ENCODE measurements at places on chromosomes 4 and X.

DNA sequence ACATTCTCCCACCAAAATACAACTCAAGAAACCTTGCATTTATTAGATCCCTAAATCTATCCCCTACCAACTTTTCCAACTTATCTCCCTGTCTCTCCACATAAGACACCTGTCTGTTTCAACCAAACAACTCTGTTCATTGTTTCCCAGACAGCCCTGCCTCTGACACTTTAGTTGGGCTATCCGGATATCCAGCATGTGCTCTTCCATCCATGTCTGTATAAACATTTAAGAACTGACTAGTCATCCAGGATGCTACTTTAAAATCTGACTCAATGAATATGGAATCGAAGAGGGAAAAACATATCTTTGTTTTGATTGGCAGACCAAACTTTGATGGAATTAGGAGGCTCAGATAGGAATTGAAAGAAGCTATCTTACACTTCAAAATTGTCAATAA is 143.2 kb upstream of the DCAF8L1 start:
- DNase-seq: no peak

DNA sequence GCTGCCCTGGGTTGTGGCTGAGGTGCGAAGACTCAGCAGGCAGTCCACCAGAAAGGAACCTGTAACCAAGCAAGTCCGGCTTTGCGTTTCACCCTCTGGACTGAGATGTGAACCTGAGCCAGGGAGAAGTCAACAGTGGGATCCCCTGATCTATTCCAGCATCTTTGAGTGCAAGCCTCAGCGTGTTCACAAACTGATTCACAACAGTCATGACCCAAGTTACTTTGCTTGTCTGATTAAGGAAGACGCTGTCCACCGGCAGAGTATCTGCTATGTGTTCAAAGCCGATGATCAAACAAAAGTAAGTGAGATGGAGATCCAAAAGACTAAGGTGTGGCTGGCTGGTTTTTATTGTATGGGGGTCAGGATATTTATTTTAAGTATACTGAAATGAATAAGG is 11.3 kb downstream of the TBC1D1 start:
- no peak for DNase-seq

DNA sequence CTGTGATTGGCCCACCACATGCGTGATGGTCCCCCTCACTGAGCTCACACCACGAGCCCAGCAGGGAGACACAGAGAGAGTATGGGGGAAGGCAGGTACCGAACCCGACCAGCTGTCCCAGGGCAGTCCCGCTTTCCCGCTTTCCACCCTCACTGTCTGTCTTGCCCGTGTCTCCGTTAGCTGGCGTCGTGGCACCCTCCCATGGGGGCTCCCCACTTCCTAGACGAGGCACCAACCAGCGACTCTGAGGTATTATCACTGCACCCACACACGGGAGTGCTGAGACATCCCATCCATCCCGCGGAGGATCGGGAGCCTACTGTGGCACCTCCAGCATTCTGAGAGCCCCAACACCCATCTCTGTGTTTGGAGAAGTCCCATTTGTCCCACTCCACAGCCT is 43.0 kb upstream of the NHSL2 start:
- no peak for DNase-seq

- DNase-seq: no peak
Measured at GRCh38 chrX:154657226-154657805, 3.9 kb upstream of the CTAG2 start.

GRCh38 chr4:80594701-80595100 is 259.2 kb downstream of the CFAP299 start:
- no peak for DNase-seq

DNA sequence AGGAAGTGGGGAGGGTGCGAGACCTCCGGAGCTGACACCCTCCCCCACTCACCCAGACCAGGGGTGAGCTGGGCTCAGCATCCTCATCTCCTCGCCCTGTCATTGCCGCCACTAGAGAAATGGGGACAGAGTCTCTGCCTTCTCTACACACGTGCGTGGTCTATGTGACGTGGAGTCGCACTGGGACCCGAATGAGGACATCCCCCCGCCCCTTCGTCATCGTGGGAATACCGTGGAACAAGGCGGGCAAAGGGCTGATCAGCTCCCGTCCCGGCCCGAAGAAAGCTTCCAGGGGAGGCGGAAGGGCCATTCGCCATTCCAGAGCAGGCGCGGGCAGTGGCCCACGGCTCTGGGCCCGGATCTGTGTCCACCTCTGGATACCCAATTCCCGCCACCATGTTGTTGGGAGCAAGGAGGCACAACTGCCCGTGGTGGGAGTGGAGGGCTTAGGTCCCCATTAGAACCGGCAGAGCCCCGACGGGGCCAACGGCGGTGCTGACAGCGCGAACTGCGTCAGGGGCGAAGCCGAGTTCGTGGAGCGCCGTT is 12.0 kb downstream of the HMX1 start:
- no peak for DNase-seq

- no peak for DNase-seq
Measured at GRCh38 chrX:123518791-123519190, 214.1 kb downstream of the THOC2 start.

Data from fibroblast of skin of right biceps (primary cell).